Stimulated activated CD4-positive, alpha-beta T cell treated with anti-CD3 and anti-CD28 coated beads, Interleukin-15, amount 100 ng/mL, for 1 hour (primary cell): ENCODE measurements at places on chromosomes 5 and 9.

DNA sequence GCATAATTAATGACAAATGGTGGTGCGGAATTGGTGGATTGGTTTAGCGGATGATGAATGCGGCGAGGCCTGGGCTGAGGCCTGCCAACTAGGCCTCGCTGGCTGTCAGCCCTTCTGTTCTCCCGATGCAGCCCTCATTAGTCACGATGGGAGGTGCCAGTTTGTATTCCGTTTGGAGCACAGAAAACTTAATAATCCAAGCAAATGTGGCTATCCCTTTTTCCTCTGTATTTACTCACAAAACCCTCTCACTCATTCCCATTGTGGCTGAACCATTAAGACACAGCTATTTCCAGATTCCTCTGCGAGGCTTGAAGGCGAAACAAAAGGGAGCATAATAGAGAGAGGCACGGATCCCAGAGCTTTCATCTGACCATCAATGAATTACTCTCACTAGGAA, 114.3 kb downstream of the MVB12B start:
- no peak for DNase-seq

GRCh38 chr5:31954091-31954490, 220.0 kb downstream of the GOLPH3 start:
- no peak for DNase-seq

- DNase-seq = no peak
Observed at GRCh38 chr9:131402738-131403492, 9.0 kb downstream of the PRRC2B start.

DNA sequence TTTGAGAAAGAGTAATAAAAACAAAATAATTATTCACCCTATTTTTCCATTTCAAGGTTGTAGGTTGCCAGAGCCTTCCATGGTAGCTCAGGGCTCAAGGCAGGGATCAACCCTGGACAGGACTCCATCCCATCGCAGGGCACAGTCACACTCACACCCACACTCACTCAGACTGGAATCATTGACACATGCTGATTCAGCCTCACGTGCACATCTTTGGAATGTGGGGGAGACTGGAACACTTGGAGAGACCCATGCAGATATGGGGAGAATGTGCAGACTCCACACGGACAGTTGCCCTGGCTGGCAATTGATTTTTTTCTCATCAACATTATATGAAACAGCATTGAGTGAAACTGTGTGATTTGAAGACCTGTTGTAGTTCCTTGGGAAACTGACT, 234.1 kb downstream of the ADGRV1 start:
- no peak for DNase-seq

DNA sequence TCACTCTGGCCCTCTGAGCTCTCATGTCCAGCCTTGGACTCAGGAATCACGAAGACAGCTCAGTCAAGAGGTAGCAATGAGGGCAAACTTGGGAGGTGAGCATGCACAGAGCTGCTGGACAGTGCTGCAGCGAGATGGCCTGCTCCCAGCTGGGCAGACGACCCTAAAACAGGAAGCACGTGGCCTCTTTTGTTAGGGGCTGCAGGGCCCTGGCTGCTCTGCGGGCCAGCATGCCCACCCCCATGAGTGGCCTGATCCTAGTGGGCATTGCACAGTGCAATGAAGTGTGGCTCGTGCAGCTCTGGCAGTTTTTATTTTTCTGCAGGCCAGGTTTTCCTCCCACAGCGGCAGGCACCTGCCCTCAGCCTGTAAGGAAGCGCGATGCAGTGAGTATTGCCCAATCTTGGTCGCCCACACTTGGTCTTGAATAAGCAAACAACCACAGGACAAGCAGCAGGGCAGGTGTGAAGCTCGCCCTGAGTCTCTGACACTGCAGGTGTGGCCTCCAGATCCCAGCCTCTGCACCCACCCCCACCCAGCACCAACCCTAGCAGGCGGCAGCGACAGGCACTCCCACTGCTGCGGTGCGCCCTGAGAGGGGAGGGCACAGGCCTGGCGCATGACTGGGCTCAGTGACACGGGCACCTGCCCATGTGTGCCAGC, 60.8 kb downstream of the SEMA4D start:
- DNase-seq = no peak

- DNase-seq = no peak
Observed at GRCh38 chr5:66122379-66123034, 21.6 kb upstream of the SREK1 start.

GRCh38 chr9:131976157-131977108, 103.2 kb downstream of the MED27 start:
- no peak for DNase-seq
